ENCODE measurements at places on chromosomes 3 and 15. TPM values are rescaled to one million over a fixed set of nuclear protein-coding genes. Genes with fewer than 3 reads are reported as not detected.

Gene PDZRN3
- total RNA-seq, result 17.0 TPM

Gene ZNF80
- total RNA-seq, result not detected

Gene GXYLT2
- total RNA-seq, result 11.4 TPM

Gene THAP10
- 3.6 TPM for total RNA-seq

Gene CCR3
- not detected for total RNA-seq

Gene CAMP
- total RNA-seq, result not detected

Gene PRR23B
- total RNA-seq, result not detected

Gene PTX3
- 96.7 TPM for total RNA-seq

Gene AGBL1
- total RNA-seq, result not detected

Gene COL6A5
- not detected for total RNA-seq

Gene TADA3
- 83.0 TPM for total RNA-seq

Gene RPL39L
- 32.5 TPM for total RNA-seq

Gene CD86
- total RNA-seq, result not detected

Gene SMCO1
- total RNA-seq, result not detected

Gene TMEM212
- total RNA-seq, result not detected

Gene TTC21A
- 0.56 TPM for total RNA-seq

Gene IQCF5
- not detected for total RNA-seq

Gene CCR2
- total RNA-seq, result not detected

Gene SERINC4
- not detected for total RNA-seq

Gene SNTN
- total RNA-seq, result not detected

Gene C3orf20
- total RNA-seq, result not detected

Gene SERP1
- 64.0 TPM for total RNA-seq

Gene CD200R1
- total RNA-seq, result under 0.01 TPM

Gene OXTR
- 56.1 TPM for total RNA-seq

Gene GOLGA8J
- not detected for total RNA-seq

Gene RTP1
- not detected for total RNA-seq

Gene CADM2
- not detected for total RNA-seq

Gene NOX5
- not detected for total RNA-seq

Gene COL8A1
- 119 TPM for total RNA-seq

Gene PRKCI
- 84.2 TPM for total RNA-seq

Gene ADAMTSL3
- under 0.01 TPM for total RNA-seq

Gene KLHL40
- total RNA-seq, result not detected

Gene MYLK
- 521 TPM for total RNA-seq

Gene IL17RD
- 0.72 TPM for total RNA-seq

Gene GRM7
- not detected for total RNA-seq

Gene LDHAL6B
- total RNA-seq, result not detected

Gene CPNE9
- not detected for total RNA-seq

Gene GP5
- total RNA-seq, result under 0.01 TPM

Gene GPX1
- total RNA-seq, result 126 TPM

Gene HGD
- total RNA-seq, result not detected

Gene GOLGA8M
- total RNA-seq, result under 0.01 TPM

Gene DOCK3
- total RNA-seq, result under 0.01 TPM

Gene CTXN2
- not detected for total RNA-seq

Gene MESP2
- 0.28 TPM for total RNA-seq

Gene C3orf80
- not detected for total RNA-seq

Gene SCN11A
- not detected for total RNA-seq
